Mammary epithelial cell (primary cell): ENCODE measurements at places on chromosomes 7 and 10. TPM values are rescaled to one million over a fixed set of nuclear protein-coding genes. Genes with fewer than 3 reads are reported as not detected.

- no peak for DNase-seq
These were observed 139.6 kb downstream of the LYZL1 start for GRCh38 chr10:29428486-29428885.

DNA sequence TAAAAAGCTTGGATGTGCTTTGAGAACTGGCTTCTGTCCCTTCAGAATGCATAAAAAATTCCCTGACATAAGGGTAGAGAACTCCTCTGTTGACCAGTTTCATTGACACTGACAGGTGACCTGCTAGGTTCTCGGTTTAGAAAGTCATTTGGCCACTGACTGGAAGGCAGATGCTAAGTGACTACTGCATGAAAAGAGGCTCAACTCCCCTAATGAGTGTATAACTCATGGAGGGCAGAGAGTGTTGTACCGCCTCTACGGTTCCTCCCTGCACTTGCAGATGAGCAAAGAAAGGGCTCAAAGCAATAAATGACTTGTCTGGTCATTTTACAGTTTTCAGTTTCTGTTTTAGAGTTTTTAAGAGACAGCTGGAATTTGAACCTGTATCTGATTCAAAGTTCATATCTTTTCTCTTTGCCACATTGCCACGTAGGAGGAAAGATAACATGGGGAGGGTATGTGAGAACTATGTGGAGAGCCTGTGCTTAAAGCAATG is 2.9 kb upstream of the FGL2 start:
- DNase-seq, result no peak

GRCh38 chr7:33452805-33453502 is 323.6 kb downstream of the BBS9 start:
- no peak for DNase-seq

- peak; percentile 25 for DNase-seq
These were observed 67.5 kb upstream of the EFCAB10 start for GRCh38 chr7:105648561-105649401.

The ADAM22 gene
- total RNA-seq, result 0.67 TPM

- peak; percentile 55 for DNase-seq
These were observed 22.3 kb downstream of the COX15 start for GRCh38 chr10:99709480-99710229.

- DNase-seq, result no peak
These were observed 82.8 kb upstream of the FAM171A1 start for GRCh38 chr10:15453926-15454325.

The SPDYE1 gene
- total RNA-seq, result not detected in 2 replicates

The GSTO2 gene
- 16.2 TPM for total RNA-seq

GRCh38 chr10:61390851-61391250 is 62.3 kb downstream of the TMEM26 start:
- DNase-seq, result no peak

- no peak for DNase-seq
These were observed 294.7 kb downstream of the PTPRN2 start for GRCh38 chr7:158292948-158293347.

- no peak for DNase-seq
These were observed 49.4 kb upstream of the ST8SIA6 start for GRCh38 chr10:17503795-17504194.

The AKR1D1 gene
- total RNA-seq, result not detected in 2 replicates

DNA sequence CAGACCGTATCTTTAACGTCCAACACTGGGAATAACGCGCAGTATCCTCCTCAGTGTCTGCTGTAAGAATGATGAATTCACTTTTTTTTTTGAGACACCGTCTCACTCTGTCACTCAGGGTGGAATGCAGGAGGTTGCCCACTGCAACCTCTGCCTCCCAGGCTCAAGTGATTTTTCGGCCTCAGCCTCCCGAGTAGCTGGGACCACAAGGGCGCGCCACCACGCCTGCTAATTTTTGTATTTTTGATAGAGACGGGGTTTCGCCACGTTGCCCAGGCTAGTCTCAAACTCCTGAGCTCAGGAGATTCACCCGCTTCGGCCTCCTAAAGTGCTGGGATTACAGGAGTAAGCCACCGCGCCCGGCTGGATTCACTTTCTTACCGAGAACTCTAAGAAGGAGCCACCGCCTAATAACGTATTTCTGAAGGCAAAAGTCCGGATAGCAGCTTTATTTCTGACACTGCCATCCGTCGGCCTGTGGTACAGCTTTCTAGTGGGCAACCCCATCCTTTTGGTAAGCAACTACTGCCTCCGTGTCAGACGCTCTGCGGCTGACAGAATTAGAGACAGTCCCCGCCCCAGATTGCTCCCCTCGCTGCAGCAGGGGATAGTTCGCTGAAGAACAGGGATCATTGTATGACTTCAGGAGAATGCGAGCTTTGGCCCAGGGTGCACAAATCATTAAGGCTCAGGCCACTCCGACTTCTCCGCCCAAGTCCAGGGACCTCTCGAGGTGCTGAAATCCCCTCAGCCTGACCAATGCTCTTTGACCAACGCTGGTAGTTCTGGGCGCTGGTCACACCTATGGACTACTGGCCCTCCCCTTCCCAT is 662 bp downstream of the POLR3A start:
- DNase-seq, result peak; percentile 33

The TAS2R41 gene
- total RNA-seq, result not detected

DNA sequence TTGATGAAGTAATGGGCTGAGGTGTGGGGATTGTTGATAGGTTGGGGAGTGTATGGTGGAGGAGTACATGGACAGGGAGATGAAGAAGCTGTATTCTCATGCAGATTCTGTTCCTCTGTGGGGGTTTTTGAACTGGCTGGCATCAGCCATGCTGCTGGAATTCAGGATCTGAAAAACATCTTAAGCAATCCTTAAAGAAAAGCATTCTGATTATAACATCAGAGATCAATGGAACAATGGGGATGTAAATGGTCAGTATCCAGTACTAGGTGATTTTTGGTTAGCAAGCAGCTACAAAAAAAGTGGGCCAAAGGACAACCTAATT is 247.5 kb upstream of the GALNT17 start:
- no peak for DNase-seq

- DNase-seq, result no peak
These were observed 22.2 kb downstream of the PARD3 start for GRCh38 chr10:34792881-34793280.

GRCh38 chr10:86362586-86363183 is 3.9 kb downstream of the GRID1 start:
- no peak for DNase-seq

The C10orf62 gene
- 0.27 TPM in 1 of 2 replicates, not detected in the other for total RNA-seq

The MEIG1 gene
- not detected for total RNA-seq

- no peak for DNase-seq
These were observed 9.7 kb downstream of the TACR2 start for GRCh38 chr10:69406816-69407580.

The DNAJC30 gene
- 10.1 and 11.1 TPM in 2 replicates for total RNA-seq

DNA sequence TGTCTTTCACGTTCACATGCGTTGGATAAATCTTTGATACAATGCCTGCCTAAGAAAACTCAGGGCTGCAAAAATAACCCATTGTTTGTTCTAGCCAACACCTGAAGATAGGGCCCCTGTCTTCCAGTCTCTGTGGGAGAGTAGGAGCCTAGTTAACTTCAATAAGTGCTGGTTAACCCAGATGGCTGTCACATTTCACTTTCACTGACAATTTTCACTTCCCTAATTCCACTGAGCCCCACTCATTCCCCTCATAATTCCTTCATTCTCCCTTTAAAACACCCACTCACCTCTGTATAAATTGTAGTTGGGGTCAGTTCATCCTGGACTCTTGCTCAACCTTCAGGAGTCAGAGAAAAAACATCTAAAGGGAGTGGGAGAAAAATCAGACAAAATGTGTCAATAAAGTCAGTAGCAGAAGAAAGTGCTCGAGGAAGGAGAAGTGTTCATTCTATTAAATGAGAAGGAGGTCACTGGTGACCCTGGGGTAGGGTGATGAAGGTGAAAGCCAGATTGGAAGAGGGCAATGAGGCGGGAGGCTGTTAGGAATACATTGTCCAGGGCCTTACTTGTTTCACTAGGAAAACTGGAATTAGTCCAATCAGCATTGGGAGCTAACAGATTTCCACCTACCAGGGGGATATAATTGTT is 51.2 kb upstream of the ABI1 start:
- DNase-seq, result no peak

The GJD4 gene
- total RNA-seq, result not detected in 2 replicates

DNA sequence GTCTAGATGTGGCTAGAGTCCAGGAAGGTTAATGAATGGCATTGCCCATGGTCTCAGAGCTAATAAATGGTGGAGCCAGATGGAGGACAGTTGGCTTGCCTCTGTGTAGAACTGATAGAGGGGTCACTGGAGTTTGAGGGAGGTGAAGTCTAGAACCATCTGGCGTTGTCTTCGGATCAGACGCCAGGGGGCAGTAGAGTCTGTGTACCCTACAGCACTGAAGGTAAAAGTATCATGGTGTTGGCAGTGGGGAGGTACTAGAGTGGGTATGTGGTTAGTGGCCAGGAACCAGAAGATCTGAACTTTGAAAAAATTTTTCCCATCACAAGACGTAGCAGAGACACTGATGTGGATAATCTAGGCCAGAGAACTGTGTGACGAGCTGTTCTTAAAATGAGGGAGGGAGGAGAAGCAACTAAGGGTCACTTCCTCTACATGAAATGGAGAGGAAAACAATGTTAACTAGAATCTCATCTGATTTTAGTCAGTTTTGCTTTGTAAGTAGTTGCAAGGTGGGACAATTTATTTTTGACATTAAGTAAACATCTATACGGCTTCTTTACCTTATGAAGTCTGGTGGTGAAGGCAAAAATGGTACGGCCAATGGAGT is 227.9 kb upstream of the PRSS58 start:
- no peak for DNase-seq

DNA sequence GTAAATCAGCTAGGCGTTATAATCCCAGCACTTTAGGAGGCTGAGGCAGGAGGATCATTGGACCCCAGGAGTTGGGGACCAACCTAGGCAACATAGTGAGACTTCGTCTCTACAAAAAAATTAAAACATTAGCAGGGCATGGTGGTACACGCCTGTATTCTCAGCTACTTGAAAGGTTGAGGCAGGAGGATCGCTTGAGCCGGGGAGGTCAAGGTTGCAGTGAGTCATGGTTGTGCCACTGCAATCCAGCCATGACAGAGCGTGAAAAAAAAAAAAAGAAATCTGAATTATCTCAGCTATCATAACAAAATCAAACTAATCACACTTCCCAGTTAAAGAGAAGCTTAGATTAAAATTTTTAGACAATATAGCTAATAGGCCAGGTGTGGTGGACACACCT is 35.3 kb downstream of the ATAD1 start:
- DNase-seq, result no peak

The OR6B1 gene
- not detected in 2 replicates for total RNA-seq

- peak; percentile 88 for DNase-seq
These were observed 495.8 kb downstream of the PARD3 start for GRCh38 chr10:34319197-34319846.

DNA sequence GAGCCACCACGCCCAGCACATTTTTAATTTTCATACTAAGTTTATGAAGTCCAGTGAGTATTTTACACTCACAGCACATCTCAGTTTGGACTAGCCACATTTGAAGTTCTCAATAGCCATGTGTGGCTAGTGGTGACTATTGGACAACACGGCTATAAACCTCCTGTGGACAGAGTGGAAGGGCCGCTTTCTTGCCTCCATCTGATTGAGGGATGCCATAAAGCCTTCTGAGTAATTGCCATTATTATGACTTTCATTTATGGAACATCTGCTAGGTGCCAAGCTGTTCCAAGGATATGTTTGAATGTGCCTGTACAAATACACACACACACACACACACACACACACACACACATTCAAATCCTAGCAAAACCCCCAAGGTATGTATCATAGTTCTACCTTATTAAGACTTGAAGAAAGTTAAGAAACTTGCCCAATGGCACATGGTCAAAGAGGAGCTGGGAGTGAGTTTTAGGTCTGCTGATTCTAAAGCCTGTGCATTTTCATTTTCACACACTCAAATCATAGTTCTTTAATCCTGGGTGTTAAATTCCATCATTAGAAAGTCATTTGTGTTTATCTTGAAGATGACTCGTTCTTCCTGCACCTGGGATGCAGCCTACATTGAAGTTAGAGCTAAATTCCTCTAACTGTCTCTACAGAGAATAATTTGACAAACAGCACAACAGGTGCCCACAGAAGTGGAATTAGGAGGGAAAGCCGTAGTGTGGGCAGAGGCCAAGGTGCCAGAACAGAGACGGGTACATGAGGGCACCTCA is 143.3 kb downstream of the PKD1L1 start:
- DNase-seq, result no peak

The EVX1 gene
- total RNA-seq, result not detected

- DNase-seq, result no peak
These were observed 78.0 kb upstream of the DYNC1I1 start for GRCh38 chr7:95694334-95694733.

GRCh38 chr7:127844707-127845331 is 186.4 kb downstream of the LRRC4 start:
- DNase-seq, result peak; percentile 26

GRCh38 chr7:129210256-129210988 is 14.4 kb upstream of the AHCYL2 start:
- DNase-seq, result peak; percentile 32

GRCh38 chr7:148695953-148696352 is 2.8 kb upstream of the CUL1 start:
- no peak for DNase-seq

The ITPRID1 gene
- not detected in 2 replicates for total RNA-seq
